Vagina (tissue), 2 donors: ENCODE measurements at places on chromosomes 5 and 9. TPM values are rescaled to one million over a fixed set of nuclear protein-coding genes. Genes with fewer than 3 reads are reported as not detected.

- H3K4me3 ChIP-seq, result no peak overlapping the region
- H3K36me3 ChIP-seq, result no peaks in the 10 kb centered on the region
- no peaks in the 10 kb centered on the region for H3K27me3 ChIP-seq
- no peak overlapping the region for H3K27ac ChIP-seq
- no peaks in the 10 kb centered on the region for H3K4me1 ChIP-seq
- no peak for DNase-seq
Measured at GRCh38 chr5:31153521-31153920, 40.0 kb upstream of the CDH6 start.

GRCh38 chr9:98806394-98807035 lies 955 bp upstream of the GALNT12 start:
- H3K27ac ChIP-seq, result peak overlapping the region; percentile 53
- no peaks in the 10 kb centered on the region for H3K27me3 ChIP-seq
- no peak overlapping the region for H3K4me3 ChIP-seq
- H3K36me3 ChIP-seq, result no peaks in the 10 kb centered on the region
- H3K4me1 ChIP-seq, result peaks cover 29% of the 10 kb centered on the region

GRCh38 chr5:177982072-177982727 lies 13.8 kb downstream of the PROP1 start:
- no peaks in the 10 kb centered on the region for H3K36me3 ChIP-seq
- H3K4me3 ChIP-seq, result no peak overlapping the region
- H3K27ac ChIP-seq, result no peak overlapping the region
- no peaks in the 10 kb centered on the region for H3K27me3 ChIP-seq
- no peak for DNase-seq
- peaks cover 9% of the 10 kb centered on the region for H3K4me1 ChIP-seq

- H3K27me3 ChIP-seq, result no peaks in the 10 kb centered on the region
- peak overlapping the region; percentile 92 for H3K27ac ChIP-seq
- peaks cover 59% of the 10 kb centered on the region for H3K4me1 ChIP-seq
Measured at GRCh38 chr9:88990729-88991065, 571 bp upstream of the S1PR3 start.

- no peaks in the 10 kb centered on the region for H3K27me3 ChIP-seq
- no peaks in the 10 kb centered on the region for H3K36me3 ChIP-seq
- no peak for DNase-seq
- no peak overlapping the region for H3K27ac ChIP-seq
- H3K4me3 ChIP-seq, result no peak overlapping the region
Measured at GRCh38 chr9:25396828-25397227, 281.4 kb downstream of the TUSC1 start.

DNA sequence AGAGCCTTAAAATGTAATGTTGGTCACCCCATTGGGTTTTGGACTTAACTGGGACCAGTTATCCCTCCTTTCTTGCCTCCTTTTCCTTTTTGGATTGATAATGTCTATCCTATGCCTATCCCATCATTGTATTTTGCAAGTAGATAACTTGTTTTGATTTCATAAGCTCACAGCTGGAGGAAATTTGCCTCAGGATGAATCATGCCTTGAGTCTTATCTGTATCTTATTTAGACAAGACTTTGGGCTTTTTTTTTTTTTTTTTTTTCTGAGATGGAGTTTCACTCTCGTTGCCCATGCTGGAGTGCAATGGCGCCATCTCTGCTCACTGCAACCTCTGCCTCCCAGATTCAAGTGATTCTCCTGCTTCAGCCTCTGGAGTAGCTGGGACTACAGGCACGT lies 443.3 kb downstream of the DNAH5 start:
- H3K4me3 ChIP-seq, result no peak overlapping the region
- H3K4me1 ChIP-seq, result no peaks in the 10 kb centered on the region
- H3K36me3 ChIP-seq, result no peaks in the 10 kb centered on the region
- H3K27ac ChIP-seq, result no peak overlapping the region

- no peaks in the 10 kb centered on the region for H3K27me3 ChIP-seq
- peaks cover 19% of the 10 kb centered on the region for H3K4me1 ChIP-seq
- DNase-seq, result no peak
- no peak overlapping the region for H3K4me3 ChIP-seq
- H3K36me3 ChIP-seq, result no peaks in the 10 kb centered on the region
Measured at GRCh38 chr9:127209948-127210640, 54.5 kb upstream of the GARNL3 start.

GRCh38 chr5:176427971-176428370 lies 11.6 kb upstream of the CLTB start:
- H3K4me1 ChIP-seq, result no peaks in the 10 kb centered on the region
- H3K27ac ChIP-seq, result no peak overlapping the region
- no peak overlapping the region for H3K4me3 ChIP-seq

- no peaks in the 10 kb centered on the region for H3K4me1 ChIP-seq
- H3K4me3 ChIP-seq, result no peak overlapping the region
- no peaks in the 10 kb centered on the region for H3K36me3 ChIP-seq
- H3K27me3 ChIP-seq, result no peaks in the 10 kb centered on the region
Measured at GRCh38 chr5:35842856-35843255, 13.8 kb upstream of the IL7R start.

GRCh38 chr5:142796492-142797109 lies 26.4 kb downstream of the ARHGAP26 start:
- no peak overlapping the region for H3K27ac ChIP-seq
- no peak for DNase-seq
- no peaks in the 10 kb centered on the region for H3K36me3 ChIP-seq
- H3K4me1 ChIP-seq, result peaks cover 7% of the 10 kb centered on the region

DNA sequence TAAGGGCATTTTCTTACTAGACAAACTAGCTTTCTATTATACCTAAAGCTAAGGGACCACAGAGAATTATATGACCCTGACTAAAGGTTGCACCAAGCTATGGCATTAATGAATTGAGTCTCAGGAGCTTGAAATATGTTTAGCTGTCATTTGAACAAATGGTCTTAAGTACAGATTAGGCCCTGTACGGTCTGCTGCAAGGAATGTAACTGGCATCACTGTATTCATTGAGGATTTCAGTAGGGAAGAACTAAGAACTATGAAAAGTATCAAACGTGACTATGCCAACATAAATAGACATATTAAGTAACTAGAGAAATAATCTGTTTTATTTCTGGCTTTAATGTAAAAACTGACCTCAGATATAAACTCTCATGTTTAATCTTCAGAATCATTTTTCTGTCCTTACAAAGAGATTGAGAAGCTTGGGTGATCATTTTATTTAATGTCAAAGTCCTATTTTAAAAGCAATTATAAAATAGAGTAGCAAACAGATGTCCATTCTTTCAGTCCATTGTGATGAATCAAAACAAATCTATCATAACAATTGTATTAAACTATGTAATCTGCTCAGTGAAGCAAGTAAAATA lies 845.9 kb downstream of the MAT2B start:
- no peaks in the 10 kb centered on the region for H3K4me1 ChIP-seq
- H3K27me3 ChIP-seq, result no peaks in the 10 kb centered on the region
- H3K36me3 ChIP-seq, result no peaks in the 10 kb centered on the region
- no peak overlapping the region for H3K4me3 ChIP-seq
- no peak overlapping the region for H3K27ac ChIP-seq

- H3K4me1 ChIP-seq, result no peaks in the 10 kb centered on the region
- DNase-seq, result no peak
- H3K4me3 ChIP-seq, result no peak overlapping the region
- peak overlapping the region; percentile 71 for H3K27ac ChIP-seq
- no peaks in the 10 kb centered on the region for H3K27me3 ChIP-seq
Measured at GRCh38 chr9:128231638-128232527, 28.7 kb downstream of the DNM1 start.

DNA sequence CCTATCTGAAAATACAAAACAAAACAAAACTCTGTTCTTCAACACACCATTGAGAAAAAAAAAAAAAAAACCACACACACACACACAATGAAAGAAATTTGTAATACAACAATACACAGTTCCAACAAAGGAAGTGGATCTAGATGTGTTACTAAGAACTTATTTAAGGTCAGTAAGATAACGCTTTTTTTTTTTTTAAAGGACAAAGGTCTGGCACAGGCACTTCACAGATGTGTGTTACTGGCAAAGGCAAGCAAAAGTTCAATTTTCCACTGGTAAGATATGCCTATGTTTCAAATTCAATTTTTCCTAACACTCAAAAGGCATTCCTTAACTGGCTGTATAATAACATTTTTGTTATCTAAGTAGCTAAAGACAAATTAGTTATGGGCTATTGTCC lies 3.6 kb downstream of the RFK start:
- no peak overlapping the region for H3K4me3 ChIP-seq
- no peak overlapping the region for H3K27ac ChIP-seq
- H3K36me3 ChIP-seq, result peaks cover 29% of the 10 kb centered on the region
- no peaks in the 10 kb centered on the region for H3K27me3 ChIP-seq
- DNase-seq, result no peak

- H3K27ac ChIP-seq, result no peak overlapping the region
- no peak overlapping the region for H3K4me3 ChIP-seq
- H3K36me3 ChIP-seq, result no peaks in the 10 kb centered on the region
Measured at GRCh38 chr9:105128908-105129600, 115.4 kb upstream of the SLC44A1 start.

GRCh38 chr5:1564182-1564748 lies 40.5 kb upstream of the LPCAT1 start:
- no peak for DNase-seq
- no peak overlapping the region for H3K4me3 ChIP-seq
- no peak overlapping the region for H3K27ac ChIP-seq

GRCh38 chr5:109656829-109657228 lies 32.9 kb upstream of the MAN2A1 start:
- no peaks in the 10 kb centered on the region for H3K36me3 ChIP-seq
- H3K27ac ChIP-seq, result no peak overlapping the region
- H3K4me1 ChIP-seq, result no peaks in the 10 kb centered on the region
- no peak overlapping the region for H3K4me3 ChIP-seq
- DNase-seq, result no peak
- H3K27me3 ChIP-seq, result no peaks in the 10 kb centered on the region

DNA sequence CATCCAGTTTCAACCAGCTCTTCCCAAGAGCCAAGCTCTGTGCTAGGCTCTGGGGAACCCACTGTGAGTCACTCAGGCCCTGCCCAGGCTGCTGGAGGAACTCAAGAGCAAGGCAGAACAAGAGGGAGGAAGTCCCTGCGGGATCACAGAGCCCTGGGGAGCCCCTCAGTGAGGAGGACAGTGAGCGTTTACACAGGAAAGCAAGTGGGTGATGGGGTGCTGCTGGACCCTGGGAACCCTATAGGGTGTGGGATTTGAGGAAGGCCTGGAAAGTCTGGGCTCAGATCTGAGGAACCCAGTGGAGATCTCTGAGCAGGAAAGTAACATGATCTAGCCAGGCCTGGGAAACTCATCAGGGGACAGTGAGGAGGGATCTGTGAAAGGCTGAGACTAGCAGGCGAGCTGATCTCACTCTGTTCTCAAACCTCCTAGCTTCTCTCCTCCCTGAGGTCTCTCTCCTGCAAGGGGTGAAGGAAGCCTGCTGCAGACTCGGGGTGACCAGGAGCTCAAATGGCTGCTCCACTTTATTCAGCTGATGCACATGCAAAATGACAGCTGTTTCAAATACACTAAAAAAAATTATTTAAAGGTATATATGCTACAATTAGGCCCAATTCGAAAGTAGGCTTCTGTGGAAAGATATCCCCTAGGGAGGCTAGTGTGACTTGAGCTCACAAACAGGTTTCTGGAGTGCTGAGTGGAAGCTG lies 70.0 kb downstream of the SHB start:
- H3K27me3 ChIP-seq, result no peaks in the 10 kb centered on the region
- H3K4me3 ChIP-seq, result no peak overlapping the region
- DNase-seq, result no peak
- no peak overlapping the region for H3K27ac ChIP-seq
- H3K36me3 ChIP-seq, result no peaks in the 10 kb centered on the region
- H3K4me1 ChIP-seq, result peaks cover 33% of the 10 kb centered on the region

DNA sequence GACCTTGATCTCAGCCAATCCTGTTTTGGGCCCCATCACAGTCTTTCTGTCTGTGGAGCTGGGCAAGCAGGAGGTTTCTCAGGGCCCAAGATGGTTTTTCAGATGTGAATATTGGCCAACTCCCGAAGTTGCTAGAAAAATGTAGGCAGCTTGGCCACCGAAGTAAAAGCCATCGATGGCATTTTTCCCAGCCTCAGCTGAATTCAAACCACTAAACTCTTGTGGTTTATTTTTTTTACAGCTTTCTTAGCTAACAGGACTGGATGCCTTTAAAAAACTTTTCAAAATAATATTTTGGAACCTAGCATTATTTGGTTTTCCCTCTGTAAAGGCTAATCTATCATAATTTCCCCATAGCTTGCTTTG lies 102.5 kb upstream of the ERCC6L2 start:
- no peak for DNase-seq
- H3K36me3 ChIP-seq, result no peaks in the 10 kb centered on the region
- H3K27me3 ChIP-seq, result no peaks in the 10 kb centered on the region
- H3K4me3 ChIP-seq, result peak overlapping the region; percentile 25
- H3K4me1 ChIP-seq, result peaks cover 18% of the 10 kb centered on the region

DNA sequence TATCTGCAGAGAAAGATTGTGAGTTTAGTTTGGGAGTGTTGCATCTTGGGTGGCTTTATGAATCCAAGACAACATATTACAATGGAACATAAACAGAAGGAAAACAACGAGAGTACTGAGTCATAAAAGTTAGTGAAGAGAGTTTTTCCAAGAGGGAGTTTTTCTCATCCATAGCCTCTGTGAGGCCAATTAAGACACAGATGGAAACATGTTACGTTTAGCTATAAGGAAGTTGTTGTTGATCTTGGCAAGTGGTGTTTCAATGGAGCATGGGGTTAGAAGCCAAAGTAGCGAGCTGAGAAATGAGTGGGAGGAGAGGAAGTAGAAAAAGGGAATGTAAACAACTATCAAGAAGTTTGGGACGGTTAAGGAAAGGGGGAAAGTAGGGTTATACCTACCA lies 53.3 kb upstream of the SPATA31D4 start:
- H3K36me3 ChIP-seq, result no peaks in the 10 kb centered on the region
- DNase-seq, result no peak
- no peak overlapping the region for H3K4me3 ChIP-seq
- H3K4me1 ChIP-seq, result no peaks in the 10 kb centered on the region

GRCh38 chr5:106094204-106094607 lies 1576.5 kb downstream of the EFNA5 start:
- H3K4me3 ChIP-seq, result no peak overlapping the region
- no peak for DNase-seq
- H3K27me3 ChIP-seq, result no peaks in the 10 kb centered on the region
- no peak overlapping the region for H3K27ac ChIP-seq
- H3K36me3 ChIP-seq, result no peaks in the 10 kb centered on the region
- no peaks in the 10 kb centered on the region for H3K4me1 ChIP-seq

GRCh38 chr9:36995927-36996705 lies 38.0 kb downstream of the PAX5 start:
- no peaks in the 10 kb centered on the region for H3K4me1 ChIP-seq
- no peaks in the 10 kb centered on the region for H3K36me3 ChIP-seq
- H3K27me3 ChIP-seq, result no peaks in the 10 kb centered on the region
- H3K4me3 ChIP-seq, result no peak overlapping the region

- H3K27me3 ChIP-seq, result no peaks in the 10 kb centered on the region
- no peak for DNase-seq
- H3K4me1 ChIP-seq, result peaks cover 25% of the 10 kb centered on the region
- no peak overlapping the region for H3K4me3 ChIP-seq
Measured at GRCh38 chr5:78747055-78747454, 98.5 kb upstream of the LHFPL2 start.

The HBEGF gene
- 16.2 TPM for total RNA-seq

The DPYSL3 gene
- total RNA-seq, result 68.5 TPM

The PCDHGC5 gene
- total RNA-seq, result 3.4 TPM

The SVEP1 gene
- 84.5 TPM for total RNA-seq

The CCDC187 gene
- total RNA-seq, result not detected
